Stimulated activated CD4-positive, alpha-beta T cell treated with anti-CD3 and anti-CD28 coated beads, TNF-alpha, amount 100 ng/mL, for 48 hours (primary cell): ENCODE measurements at places on chromosomes 16 and 17.

DNA sequence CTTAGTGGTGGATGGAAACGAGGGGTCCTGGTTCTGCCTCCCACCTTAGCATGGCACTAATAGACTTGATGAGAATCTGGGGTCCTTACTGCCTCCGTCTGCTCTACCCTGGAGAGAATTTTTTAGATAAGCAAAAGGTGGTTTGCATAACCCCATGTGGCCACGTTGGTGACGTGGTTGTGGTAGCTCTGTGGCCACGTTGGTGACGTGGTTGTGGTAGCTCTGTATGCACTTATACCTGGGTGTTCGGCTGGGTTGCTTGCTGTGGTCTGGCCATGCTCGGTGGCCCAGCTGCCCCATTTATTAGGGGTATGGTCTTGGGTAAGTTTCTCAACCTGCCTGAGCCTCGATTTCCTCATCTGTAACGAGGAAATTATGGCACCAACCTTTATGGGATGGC, 13.0 kb downstream of the SPIRE2 start:
- DNase-seq = no peak

DNA sequence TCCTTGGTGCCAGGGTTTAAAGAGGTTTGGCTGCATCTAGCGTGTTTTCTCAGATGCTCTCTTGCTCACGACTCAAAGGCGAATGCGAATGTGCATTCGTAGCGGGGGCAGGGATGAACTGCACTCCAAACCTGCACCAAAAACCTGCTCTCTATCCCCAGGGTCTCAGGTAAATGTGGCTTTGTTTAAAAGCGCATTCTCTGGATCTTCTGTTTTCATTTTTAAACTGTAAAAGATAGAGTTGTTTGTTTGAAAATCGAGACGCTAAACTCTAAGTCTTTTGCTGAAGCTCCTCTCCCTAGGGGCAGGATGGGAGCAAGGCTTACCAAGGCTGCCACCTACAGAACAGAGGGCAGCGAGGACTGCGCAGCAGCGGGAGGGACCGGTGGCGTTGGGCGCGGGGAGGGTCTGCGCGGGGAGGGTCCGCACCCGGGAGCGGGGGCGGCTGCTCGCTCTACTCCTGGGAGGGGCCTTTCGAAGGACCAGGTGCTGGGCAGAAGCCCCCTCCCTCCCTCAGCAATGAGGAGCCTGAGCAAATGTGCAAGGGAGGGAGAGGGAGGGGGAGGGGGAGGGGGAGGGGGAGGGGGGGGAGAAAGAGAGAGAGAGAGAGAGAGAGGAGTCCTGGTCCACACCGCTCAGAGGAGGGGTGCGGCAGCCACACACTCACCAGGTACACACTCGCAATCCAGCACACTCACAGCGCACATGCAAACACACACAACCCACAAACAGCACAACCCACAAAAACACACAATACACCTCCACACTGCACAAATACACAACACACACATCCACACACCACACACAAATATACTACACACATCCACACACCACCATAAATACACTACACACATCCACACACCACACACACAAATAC, 142.8 kb downstream of the GRIN2A start:
- no peak for DNase-seq

GRCh38 chr16:21069986-21070385, 80.7 kb downstream of the DNAH3 start:
- DNase-seq = no peak

DNA sequence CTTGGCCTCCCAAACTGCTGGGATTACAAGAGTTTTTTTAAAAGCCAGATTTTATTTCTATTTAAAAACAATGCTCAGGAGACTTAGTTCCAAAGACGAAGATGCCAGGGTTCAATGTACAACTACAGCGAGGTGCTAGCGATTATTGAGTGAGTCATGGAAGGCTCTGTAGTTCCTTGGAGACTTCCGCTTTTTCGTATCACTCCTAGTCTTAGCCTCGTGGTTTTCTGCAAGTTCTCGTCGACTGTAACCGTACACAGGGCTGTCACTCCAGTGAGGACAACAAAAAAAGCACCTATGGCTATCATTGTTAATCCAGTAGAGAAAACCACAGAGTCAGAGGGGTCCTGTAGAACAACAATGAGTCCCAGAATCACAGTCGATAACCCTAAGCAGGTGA, 22.7 kb upstream of the ZC3H7A start:
- DNase-seq = no peak

DNA sequence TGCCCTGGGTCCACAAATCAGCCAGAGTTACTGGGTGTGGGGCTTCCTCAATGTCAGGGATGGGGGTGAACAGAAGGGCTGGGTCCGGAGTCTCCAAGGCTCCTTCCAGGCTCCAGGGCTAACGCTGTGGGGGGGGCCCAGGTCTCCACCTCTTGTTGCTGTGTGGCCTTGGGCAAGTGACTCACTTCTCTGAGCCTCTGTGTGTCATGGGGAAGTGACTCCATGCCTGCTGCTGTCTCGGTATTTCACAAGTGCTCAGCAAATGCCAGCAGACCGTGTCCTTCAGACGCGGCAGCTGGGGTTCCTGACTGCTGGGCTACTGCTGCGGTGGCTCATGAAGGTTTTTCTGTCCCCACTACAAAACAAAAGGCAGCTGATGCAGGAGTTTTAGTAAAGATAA, 26.6 kb downstream of the JPH3 start:
- DNase-seq = no peak

DNA sequence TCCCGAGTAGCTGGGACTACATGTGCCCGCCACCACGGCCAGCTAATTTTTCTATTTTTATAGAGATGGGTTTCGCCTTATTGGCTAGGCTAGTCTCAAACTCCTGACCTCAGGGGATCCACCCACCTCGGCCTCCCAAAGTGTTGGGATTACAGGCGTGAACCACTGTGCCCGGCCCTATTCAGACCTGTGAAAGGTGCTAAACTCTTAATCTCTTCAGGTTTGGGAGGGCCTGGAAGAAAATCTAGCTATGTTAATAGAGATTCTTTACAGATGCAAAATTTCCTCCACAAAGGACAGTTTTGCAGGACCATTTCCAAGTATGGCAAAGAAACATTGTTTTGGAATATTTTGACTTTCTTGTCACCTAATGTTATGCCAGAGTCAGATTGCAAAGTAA, 3.1 kb upstream of the PLA2G15 start:
- no peak for DNase-seq
